ENCODE measurements at places on chromosomes 16 and 17. TPM values are rescaled to one million over a fixed set of nuclear protein-coding genes. Genes with fewer than 3 reads are reported as not detected.

- DNase-seq: no peak
These were observed 8.9 kb upstream of the MYH11 start for GRCh38 chr16:15865742-15866141.

CDH1 gene
- 15.7 TPM for polyA plus RNA-seq

PRR15L gene
- polyA plus RNA-seq: 1.2 TPM

GRCh38 chr16:10929853-10930754 is 12.2 kb downstream of the DEXI start:
- DNase-seq: no peak

KRTAP2-1 gene
- polyA plus RNA-seq: not detected

HES7 gene
- 0.24 TPM for polyA plus RNA-seq

- DNase-seq: peak; percentile 8
These were observed 73.0 kb downstream of the ABCC6 start for GRCh38 chr16:16150117-16150877.

- no peak for DNase-seq
These were observed 5.7 kb downstream of the C16orf86 start for GRCh38 chr16:67672306-67672705.

PMFBP1 gene
- 0.84 TPM for polyA plus RNA-seq

CSH1 gene
- polyA plus RNA-seq: not detected

TMEM98 gene
- polyA plus RNA-seq: 86.3 TPM

TEKT5 gene
- 0.19 TPM for polyA plus RNA-seq

RAB40C gene
- polyA plus RNA-seq: 30.9 TPM

DNA sequence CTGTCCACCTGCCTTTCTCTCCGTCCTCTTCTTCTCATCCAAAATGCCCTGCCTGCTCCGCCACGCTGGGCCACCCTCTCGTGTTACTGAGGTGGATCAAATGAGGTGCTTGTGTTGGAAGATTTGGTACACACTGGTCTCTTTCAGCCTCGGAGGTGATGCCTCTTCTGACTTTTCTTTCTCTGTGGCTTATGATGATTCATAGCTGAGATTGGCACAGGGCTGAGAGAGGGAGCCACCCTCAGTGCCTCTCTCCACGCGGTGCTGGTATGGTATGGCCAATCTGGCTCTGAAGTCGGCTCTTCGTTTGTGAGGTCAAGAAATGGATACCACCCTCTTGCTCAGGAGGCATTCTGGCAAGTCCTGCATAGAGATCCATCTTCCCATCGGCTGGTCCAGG is 82.4 kb downstream of the PLCG2 start:
- DNase-seq: no peak

BCO1 gene
- polyA plus RNA-seq: 0.25 TPM

GRCh38 chr16:46882304-46882939 is 1.7 kb upstream of the GPT2 start:
- no peak for DNase-seq

GRCh38 chr16:84396537-84397008 is 28.2 kb downstream of the ATP2C2 start:
- DNase-seq: peak; percentile 33

XYLT1 gene
- 10.1 TPM for polyA plus RNA-seq

- DNase-seq: no peak
These were observed 57.0 kb downstream of the NSRP1 start for GRCh38 chr17:30173649-30174048.

SSTR5 gene
- polyA plus RNA-seq: 0.20 TPM

DNA sequence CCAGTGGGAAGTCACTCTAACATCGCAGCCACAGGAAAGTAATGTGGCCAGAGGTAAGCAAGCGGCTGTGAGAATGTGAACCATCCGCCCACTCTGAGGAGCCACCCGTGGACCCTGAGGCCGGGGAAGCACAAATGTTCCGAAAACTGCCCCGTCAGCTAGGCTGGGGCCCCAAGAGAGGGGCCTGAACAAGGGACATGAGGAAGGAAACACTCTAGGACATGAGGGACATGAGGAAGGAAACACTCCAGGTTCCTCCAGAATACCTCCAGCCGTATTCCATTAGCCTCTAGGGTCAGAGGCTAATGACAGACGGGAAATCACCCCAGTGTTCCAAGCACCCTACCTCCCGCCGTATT is 317 bp downstream of the TEFM start:
- DNase-seq: no peak

GRCh38 chr17:47649972-47650524 is 329 bp downstream of the KPNB1 start:
- DNase-seq: peak; percentile 7

KRT33A gene
- not detected for polyA plus RNA-seq

DNA sequence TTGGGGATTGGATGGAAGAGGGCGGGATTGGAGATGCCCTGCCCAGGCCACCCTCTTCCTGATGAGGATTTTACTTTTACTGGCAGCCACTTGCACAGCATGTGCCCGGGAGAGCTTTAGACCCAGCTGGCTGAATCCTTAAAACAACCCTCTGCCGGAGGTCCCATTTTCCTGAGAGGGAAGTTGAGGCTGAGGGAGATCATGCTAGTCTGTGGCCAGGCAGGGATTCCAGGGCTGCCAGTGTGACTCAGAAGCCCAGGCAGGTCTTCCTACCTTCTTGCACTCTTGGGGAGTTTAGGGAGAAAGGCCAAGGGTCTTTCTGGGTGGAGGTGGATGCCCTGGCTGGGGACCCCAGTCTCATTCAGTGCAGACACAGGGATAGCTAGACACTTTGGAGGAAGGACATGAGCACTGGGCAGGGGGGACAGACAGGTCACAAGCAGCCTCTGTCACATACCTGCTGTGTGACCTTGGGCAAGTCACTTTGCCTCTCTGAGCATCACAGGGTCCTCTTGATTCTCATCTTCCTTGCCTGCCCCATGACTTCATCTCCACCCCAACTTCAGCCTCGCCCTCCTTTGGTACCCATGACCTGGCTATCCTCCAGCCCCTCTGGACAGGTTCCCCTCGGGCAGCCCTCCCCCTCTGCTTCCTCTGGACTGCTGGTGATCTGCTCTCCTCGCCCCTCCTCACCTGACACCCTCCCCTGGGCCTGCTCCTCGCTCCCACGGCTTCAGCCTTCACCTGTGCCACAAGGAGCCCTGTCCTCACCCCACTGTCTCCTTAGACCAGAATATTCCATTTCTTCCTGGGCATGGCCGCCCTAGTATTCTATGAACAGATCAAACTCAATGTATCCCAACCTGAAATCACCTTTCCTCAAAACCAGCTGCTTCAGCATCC is 11.3 kb upstream of the DCAF7 start:
- no peak for DNase-seq

MMD gene
- polyA plus RNA-seq: 25.9 TPM

- no peak for DNase-seq
These were observed 19.2 kb upstream of the EMP2 start for GRCh38 chr16:10599626-10600025.

NDE1 gene
- 38.0 TPM for polyA plus RNA-seq

- no peak for DNase-seq
These were observed 201.5 kb upstream of the CPHXL start for GRCh38 chr16:75927810-75928209.

DNA sequence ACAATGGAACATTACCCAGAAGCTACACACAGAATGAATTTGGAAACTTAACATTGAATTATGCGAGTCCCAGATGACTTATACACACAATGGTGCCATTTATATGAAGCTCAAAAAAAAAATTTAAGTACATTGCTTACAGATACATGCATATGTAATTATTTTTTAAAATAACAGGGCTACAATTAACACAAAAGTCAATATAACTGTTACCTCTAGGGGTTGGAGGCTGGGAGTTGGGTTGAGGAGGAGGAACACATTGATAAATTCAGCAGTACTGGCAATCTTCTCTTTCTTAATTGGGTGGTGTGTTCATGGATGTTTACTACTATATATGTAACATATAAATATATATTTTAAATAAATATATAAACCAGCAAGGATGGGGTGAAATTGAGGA is 1.1 kb downstream of the ZNF23 start:
- no peak for DNase-seq

GRCh38 chr16:8677481-8677880 is 3.1 kb downstream of the ABAT start:
- no peak for DNase-seq

GRCh38 chr17:3197219-3197618 is at the start of gene OR1A2:
Gene OR1A2, plus strand, starts transcription at chr17:3197519. Its CDS starts 0 bp downstream, at chr17:3197519.
- DNase-seq: no peak

HOXB4 gene
- polyA plus RNA-seq: 2.1 TPM

- no peak for DNase-seq
These were observed 27.2 kb upstream of the TOB1 start for GRCh38 chr17:50893183-50893993.

STH gene
- not detected for polyA plus RNA-seq
